Large intestine (tissue), 12 donors: ENCODE measurements at places on chromosomes 5 and 9.

DNA sequence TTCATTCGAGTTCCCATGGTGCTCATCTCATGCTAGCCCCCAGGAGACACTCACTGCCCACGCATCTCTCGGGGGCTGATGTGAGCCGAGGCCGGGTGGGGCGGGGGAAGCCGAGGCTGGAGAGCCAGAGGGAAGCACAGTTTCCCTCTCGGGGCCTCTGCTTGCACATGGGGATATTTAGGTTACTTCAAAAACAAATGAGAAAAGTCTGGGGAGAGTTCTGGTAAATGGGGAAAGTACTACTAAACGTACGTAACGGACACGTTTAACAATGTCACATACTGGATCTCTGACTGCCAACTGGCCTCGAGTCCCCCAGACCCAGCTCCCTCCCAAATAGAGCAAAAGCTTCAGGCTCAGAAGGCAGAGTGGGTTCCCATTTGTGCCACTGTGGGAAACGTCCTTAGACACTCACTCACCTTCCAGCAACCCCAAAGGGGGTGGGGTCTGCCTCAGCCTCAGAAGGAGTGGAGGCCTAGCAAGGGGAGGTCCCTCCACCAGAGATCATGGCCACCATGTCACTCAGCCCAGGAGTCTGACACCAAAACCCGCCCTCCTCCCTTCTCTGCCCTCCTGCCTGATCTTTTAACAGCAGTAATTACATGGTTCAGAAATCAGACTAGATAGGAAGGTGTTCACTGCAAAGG, 33.8 kb upstream of the NTNG2 start:
- no peak for DNase-seq

- DNase-seq = no peak
Observed at GRCh38 chr5:39523821-39524220, 99.0 kb upstream of the DAB2 start.

GRCh38 chr5:136191304-136192014, 1.5 kb downstream of the SMIM32 start:
- DNase-seq = no peak

DNA sequence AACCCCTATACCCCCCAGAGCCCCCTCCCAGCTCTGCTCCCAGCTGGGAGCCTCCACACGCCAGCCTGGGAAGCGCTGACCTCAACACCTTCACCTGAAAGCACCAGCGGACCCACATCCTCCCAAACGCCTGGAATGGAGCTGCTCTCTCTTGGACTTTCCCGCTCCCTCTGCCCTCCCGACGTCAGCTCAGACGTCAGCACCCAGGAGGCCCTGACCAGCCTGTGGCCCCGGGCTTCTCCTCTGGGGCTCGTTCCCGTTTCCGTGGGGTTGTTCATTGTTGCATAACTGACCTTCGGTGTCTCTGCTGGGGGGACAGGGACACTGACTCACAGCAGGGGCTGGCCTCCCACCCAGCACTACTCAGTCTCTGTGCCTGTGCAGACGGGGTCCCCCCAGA, 35.0 kb upstream of the SLC6A3 start:
- DNase-seq = no peak

DNA sequence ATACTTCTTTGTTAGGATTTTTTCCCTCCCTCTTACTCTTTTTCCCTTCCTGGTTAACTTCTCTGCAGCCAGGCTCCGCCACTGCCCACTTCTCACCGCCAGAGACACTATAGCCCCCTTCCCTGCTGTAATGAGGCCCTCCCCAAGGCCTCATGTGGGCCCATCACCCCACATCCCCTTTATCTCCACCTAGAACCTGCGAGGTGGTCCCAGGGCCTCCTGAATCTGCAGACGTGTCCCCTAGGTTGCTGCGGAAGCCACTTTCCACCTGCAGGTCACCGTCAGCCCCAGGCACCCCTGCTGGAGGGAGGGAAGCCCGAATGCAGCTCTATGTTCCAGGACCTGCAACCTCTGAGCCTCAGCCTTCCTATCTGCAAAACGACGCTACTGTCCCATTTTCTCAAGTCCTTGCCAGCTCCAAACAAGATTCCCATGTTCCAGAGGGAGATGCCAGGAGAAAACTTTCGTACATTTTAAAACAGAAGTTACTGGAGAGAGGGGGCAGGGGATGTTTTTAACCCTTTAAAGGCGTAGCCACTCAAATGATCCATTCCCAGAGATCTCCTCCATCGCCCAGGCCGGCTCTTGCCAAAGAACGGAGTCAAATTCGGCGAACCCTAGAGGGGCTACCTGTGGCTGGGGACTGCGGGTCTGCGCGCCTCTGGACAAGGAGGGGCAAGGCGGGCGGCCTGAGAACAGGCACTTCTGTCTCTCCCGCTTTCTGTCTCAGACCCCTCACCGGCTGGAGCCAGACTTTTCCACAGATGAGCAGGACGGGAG, 929 bp downstream of the SH3PXD2B start:
- peak; percentile 77 for DNase-seq

DNA sequence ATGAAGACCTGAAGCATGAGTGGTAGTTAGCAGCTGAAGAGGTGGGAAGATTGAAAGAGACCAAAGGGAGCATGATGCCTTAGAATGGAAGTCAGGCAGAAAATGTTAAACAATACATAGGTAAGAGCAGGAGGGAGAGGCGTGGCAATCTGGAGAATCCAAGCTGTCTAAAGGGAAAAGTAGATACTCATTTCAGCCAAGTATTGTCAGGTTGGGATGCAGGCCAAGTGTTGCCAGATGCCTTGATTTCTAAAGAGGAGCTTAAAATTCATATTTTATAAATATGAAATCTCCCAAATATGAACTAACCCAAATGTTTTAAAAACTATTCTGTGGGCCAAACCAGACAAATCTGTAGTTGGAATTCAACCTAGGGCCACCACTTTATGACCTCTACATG, 4.2 kb downstream of the PAM start:
- DNase-seq = no peak

DNA sequence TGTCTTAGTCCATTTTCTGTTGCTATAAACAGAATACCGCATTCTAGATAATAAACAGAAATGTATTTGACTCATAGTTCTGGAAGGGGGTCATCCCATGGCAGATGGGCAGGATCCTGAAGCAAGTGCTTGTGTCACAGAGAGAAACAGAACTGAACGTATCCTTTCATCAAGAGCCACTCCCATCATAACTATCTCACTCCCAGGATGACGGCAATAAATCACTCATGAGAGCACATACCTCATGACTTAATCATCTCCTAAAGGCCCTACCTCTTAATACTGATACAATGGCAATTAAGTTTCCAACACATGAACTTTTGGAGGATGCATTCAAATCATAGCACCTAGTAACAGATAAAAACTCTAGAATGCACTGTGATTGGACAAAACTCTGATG, 142.9 kb downstream of the CAMK4 start:
- DNase-seq = no peak

GRCh38 chr5:35050541-35051126, 2.9 kb upstream of the AGXT2 start:
- peak; percentile 45 for DNase-seq

DNA sequence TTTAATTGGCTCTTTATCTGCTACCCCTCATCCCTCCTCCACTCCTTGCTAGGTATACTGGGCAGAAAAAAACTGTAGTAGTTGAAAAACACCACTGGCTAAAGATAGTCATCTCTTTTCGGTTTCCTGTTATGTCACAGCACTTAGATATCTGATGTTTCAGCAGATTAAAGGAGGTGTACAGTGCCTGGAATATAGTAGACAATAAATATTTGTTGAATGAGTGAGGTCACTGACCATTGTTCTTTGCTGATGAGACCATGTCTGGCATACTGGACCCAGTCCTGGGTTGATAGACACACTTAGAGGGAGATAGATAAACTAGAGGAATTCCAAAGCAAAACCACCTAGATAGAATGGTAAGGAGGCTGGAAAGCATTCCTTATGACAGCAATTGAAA, 3.2 kb downstream of the GRPEL2 start:
- no peak for DNase-seq

DNA sequence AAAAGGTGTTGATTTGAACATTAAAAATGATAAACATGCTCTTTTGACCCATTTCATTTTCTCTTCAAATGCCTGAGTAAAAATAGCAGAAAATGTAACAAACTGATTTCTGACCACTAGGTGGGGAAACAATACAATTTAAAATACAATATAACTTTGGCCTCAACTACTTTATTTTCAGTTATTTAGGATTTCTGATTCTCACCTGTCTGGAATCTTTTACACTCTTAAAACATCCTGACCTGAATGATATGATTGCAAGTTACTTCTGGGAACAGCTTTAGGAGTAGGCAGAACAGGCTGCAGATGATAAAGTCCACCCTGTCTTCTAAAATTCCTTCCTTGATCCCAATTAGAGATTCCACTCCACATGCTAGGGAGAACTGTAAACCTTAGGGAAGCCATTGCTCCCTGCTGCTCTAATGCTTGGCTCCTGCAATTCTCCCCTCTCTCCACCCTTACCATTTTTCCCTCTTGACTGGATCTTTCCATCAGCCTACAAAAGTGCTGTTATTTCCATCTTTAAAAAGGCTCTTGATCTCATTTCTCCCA, 70.3 kb downstream of the FYB1 start:
- DNase-seq = peak; percentile 13

DNA sequence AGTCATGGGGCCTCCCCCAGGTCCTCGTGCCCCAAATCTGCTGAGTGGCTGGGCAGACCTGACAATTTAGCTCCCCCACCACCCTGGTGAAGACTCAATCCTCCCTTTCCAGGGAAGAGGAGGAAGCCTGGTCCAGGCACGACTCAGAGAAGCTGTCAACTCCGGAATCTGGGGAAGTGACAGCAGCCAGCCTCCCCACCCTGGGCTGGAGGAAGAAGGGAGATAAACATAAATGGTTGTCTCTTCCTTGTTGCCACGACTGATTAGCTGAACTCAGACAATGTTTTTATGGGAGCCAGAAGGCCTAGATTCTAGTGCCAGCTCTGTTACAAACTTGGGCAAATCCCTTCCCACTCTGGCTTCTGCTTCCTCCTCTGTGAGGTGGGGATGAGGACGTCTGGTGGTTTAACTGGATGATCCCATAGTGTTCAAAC, 15.4 kb downstream of the CCDC69 start:
- DNase-seq = no peak

DNA sequence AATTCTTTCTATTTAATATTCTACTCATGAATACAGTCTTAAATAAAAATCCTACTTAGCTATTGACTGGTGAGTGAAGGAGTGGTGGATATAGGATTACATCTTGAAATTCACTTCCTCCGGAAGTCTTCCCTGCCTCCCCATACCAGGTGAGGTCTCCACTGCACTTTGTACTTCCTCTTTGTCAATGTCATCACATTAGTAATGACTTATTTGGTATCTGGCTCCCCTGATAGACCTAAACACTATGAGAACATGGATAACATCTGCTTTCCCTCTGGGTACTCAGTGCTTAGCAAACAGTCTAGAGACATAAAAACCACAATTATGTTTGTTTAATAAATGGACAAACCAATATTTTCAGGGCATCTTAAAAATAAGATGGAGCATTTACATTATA, 532.1 kb downstream of the PDE4D start:
- peak; percentile 40 for DNase-seq

DNA sequence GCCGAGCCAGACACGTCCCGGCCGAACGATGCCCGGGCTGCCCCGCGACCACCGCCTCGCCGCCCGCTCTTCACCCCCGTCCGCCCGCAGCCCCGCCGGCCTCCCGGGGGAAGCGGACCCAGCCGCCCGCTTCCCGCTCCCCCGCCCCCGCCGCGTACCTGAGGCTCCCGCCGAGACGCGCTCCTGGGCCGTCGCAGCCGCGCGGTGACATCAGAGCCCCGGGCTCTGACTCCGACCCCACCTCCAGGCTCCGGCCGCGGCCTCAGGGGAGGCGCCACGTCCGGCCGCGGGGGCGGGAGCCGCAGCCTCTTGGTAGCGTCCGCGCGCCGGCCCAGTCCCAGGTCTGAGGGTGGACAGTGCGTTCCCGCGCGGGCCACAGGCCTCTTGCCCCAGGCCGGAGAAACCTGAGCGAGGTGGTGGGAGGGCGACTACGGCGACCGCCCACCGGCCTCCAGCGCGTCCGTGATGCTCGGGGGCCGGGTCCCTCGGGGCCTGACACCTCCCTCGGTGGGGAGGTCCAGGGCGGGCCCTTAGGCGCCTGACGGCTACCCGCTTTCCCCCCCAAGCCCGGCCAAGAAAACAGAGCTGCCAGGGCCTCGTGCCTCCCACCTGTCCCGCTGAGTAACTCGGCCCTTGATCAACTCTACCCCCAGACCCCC, at the start of gene SHROOM1:
Gene SHROOM1, minus strand, starts transcription at position 212 of the 659 bp plus-strand sequence. CDS start 4,507 bp downstream, outside the sequence.
- DNase-seq = peak; percentile 80

DNA sequence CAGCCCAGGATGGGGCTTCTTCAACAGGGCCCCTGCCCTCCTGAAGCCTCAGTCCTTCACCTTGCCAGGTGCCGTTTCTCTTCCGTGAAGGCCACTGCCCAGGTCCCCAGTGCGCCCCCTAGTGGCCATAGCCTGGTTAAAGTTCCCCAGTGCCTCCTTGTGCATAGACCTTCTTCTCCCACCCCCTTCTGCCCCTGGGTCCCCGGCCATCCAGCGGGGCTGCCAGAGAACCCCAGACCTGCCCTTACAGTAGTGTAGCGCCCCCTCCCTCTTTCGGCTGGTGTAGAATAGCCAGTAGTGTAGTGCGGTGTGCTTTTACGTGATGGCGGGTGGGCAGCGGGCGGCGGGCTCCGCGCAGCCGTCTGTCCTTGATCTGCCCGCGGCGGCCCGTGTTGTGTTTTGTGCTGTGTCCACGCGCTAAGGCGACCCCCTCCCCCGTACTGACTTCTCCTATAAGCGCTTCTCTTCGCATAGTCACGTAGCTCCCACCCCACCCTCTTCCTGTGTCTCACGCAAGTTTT, 23.6 kb downstream of the PCDHGC5 start:
- peak; percentile 59 for DNase-seq

DNA sequence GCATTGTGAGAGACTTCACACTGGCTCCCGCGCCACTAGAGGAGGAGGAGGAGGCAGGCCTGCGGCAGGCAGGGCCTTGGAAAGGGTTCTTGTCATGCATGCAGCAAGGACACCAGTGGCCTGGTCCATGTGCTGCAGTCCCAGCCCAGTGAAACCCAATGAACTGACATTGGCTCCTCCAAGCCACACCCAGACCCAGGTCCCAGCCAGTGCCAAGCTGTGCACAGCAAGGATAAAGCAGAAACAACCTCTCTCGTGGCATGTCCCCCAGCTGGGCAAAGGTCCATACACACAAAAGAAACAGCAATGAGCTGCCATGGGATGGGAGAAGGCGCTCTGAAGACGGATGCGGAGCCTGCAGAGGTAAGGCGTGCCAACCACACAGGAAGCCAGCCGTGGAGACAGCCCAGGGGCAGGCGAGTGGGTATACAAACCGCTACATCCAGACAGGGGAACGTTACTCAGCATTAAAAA, 89.2 kb downstream of the SEMA4D start:
- DNase-seq = no peak

- DNase-seq = no peak
Observed at GRCh38 chr5:905139-905642, 12.5 kb downstream of the TRIP13 start.

- DNase-seq = no peak
Observed at GRCh38 chr9:113659740-113660139, 196.2 kb downstream of the RGS3 start.

- no peak for DNase-seq
Observed at GRCh38 chr9:89901920-89902319, 297.1 kb downstream of the GADD45G start.

DNA sequence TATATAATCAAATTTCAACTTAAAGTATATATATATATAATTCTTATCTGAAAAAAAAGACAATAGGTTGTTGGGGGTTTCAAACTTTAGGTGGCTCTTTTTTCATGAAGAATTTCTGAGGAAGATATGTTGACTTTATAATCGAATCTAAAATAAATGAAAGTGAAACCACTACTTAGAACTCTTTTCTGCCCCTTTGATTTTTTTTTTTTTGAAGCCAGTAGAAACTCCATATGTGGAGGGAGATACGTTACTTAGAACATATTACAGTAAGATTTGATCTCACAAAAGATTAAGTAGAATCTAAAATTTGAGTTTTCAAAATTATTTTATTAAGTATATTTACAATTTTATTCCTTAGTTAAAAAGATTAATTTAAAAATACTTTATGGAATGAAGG, 96.9 kb downstream of the ATG10 start:
- no peak for DNase-seq
